ENCODE measurements at places on chromosomes 1 and 21. TPM values are rescaled to one million over a fixed set of nuclear protein-coding genes. Genes with fewer than 3 reads are reported as not detected.

The SLFNL1 gene
- 0.65 TPM for total RNA-seq

The TINAGL1 gene
- total RNA-seq, result 3.2 TPM

The AIM2 gene
- total RNA-seq, result not detected

The ADAMTSL4 gene
- 12.3 TPM for total RNA-seq

The TPTE gene
- not detected for total RNA-seq

The CEP104 gene
- 24.2 TPM for total RNA-seq

The BCAN gene
- not detected for total RNA-seq

The GSTM5 gene
- total RNA-seq, result 6.0 TPM

The CDK18 gene
- 2.6 TPM for total RNA-seq

The FAM131C gene
- total RNA-seq, result 0.65 TPM

The SMCP gene
- not detected for total RNA-seq
